ACHN (cell line): ENCODE measurements at places on chromosomes 12 and 14.

DNA sequence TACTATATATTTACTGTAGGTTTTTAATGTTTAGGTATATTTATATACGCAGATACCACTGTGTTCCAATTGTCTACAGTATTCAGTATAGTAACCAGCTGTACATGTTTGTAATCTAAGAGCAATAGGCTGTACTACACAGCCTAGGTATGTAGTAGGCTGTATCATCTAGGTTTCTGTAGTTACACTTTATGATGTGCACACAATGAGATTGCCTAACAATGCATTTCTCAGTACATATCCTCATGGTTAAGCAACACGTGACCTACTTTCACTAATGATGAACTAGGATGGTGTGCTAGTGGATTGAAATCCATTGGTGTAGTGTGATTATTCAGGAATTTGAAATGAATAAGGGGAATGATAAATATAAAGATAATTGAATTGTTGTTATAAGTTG is 77.7 kb downstream of the ETNK1 start:
- no peak for DNase-seq

- no peak for DNase-seq
Measured at GRCh38 chr12:96606644-96607043, 117.3 kb downstream of the CFAP54 start.

DNA sequence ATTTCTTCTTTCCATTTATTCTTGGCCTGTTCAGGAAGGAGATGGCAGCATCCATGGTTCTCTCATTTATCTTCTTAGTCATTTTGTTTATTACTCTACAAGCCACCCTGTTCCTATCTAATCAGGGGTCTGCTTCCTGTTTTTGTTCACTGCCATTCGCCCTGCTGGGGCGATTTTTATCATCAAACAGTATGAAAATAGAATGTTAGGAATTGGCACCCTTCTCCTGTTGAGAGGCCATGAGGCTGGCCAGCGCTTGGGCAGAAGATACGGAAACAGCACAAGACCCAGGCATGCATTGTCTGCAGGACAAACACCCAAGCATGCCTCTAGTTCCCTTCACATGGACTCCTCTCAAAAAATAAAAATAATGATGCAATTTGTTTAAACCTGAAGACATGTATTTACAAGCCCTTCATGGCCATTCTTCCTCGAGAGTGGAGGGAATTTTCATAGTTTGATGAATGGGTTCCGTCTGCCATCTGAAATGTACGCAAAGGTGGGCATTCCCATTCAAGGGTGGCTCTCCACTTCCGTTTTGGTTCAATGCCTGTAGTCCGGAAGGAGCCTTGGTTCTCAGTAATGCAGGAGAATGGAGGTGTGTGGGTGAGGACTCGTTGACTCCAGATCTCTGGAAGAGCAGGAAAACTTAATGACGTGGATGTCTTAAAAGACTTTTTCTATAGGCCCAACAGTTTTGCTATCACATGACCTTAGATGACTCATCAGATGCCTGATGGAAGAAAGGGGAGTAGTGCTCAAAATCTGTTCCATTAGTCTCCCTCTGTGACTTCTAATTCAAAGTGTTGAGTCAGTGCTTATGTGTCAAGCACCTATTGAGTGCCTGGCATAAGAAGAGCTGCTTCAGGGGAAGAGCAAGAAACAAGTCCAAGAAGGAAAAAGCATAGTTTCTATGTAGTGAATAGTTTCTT is 252.4 kb upstream of the TBX3 start:
- DNase-seq: no peak

DNA sequence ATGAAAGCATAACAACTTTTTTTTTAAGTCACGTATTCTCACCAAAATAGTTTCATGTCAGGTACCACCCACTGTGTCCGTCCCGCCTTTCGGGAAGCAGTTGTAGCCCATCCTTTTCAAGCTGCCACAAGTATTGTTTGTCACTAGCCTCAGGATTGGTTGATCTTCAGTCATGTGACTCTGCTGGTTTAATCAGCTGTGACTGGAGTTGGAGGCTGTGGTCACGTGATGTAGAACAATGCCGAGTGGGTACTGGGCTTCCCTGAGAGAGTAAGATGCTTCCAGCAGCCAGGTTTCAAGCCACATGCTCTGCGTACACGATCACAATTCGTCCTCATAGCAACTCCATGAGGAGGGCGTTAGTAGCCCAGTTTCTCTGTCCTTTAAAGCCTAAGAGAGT is 83.0 kb upstream of the WSCD2 start:
- no peak for DNase-seq

DNA sequence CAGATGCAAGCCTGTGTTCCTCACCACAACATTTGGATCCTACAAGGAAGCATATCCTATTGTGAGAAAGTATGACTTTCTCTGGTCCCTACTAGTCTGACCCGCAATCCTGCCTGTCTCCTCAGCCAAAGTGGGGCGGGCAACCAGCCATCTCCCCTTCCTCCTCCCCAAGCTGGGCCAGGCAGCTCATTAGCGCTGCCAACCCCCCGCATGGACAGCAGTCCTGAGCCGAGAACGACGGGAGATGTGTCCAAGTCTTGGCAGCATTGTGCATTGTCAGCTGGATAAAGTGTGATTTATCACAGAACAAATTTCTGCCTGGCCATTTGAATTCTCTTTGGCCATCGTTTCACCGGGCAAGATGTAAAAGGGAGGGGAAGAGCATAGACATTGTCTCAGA is 139.4 kb downstream of the SLC15A4 start:
- DNase-seq: no peak

DNA sequence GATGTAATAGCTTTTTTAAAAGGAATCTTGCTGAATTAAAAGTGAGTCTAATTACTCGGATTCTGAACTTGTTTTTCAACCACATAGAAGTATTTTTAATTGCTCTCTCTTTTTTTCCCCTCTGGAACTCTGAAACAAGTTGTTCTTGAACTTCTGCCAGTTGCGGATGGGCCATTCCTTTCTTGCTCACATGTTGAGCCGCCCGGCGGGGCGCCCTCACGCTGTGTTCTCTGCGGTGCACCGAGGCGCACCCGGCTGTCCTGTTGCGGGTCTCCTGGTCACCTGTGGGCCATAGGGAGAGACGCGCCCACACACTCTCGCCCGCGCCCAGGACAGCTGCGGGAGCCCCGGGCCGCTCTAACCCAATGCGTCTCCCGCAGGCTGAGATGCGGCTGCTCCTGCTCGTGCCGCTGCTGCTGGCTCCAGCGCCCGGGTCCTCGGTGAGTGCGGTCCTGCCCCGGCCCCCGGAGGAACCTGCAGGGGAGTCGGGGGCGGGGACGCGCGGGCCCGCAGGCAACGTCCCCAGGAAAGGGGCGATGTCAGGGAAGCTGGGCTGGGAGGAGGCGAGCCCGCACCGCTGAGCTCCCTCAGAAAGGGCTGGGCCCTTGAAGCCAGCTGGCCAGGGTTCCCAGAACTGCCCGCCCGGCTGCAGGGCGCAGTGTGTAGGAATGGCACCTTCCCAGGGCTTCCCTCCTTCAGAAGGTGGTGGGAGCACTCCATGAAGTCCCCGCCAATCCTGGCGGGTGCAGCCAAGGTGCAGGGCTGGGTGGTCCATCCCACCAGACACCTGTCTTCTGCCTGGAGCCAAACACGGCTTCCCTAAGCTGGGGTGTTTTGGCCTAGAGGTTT is 2.3 kb downstream of the PAPLN start:
- DNase-seq: peak; percentile 20

DNA sequence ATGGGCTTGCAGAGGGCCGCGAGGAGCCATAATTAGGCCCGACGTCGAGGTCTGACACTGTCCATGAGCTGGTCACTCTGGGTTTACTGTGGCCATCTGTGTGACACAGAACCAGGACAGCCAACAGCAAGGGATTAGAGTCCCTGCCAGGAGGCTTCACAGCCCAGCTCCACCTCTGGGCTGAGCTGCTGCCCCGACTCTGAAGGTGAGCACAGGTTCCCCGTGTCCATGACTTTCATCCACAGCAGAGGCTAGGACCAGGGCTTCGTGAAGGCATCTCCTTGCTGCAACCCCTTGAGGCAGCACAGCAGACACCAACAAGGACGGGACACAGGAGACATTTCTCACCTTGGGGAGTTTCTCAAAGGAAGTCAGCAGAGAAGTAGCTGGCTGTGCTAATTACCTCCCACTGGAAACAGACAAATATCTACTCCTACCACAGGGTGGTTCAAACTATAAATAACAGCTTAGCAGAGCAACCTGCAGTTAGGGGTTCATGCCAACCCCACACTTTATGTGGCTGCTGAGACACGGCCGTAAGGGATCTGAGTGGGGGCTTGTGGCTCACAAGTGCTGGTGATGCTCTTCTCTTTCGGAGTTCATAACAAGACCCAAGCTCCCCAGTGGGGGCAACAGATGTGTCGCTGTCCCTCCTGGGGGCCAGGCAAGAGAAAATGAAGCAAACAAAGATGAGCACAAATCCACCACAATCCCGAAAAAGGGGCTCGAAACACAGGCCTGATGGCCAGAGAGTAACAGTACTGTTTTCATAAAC is 29.2 kb downstream of the ZFYVE21 start:
- no peak for DNase-seq

GRCh38 chr14:94394025-94394493 is 5.7 kb upstream of the SERPINA1 start:
- no peak for DNase-seq

DNA sequence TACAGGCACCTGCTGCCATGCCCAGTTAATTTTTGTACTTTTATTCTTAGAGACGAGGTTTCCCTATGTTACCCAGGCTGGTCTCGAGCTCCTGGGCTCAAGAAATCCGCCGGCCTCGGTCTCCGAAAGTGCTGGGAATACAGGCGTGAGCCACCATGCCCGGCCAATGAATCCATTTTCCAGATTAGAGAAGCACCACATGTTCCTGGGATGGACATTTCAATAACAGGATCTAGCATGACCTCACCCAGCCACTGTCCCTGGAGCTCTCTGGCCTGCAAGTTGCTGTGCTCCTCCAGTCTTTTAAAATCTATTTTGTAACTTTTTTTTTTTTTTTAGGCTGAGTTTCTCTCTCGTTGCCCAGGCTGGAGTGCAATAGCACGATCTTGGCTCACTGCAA is 2.2 kb downstream of the GPR132 start:
- no peak for DNase-seq

DNA sequence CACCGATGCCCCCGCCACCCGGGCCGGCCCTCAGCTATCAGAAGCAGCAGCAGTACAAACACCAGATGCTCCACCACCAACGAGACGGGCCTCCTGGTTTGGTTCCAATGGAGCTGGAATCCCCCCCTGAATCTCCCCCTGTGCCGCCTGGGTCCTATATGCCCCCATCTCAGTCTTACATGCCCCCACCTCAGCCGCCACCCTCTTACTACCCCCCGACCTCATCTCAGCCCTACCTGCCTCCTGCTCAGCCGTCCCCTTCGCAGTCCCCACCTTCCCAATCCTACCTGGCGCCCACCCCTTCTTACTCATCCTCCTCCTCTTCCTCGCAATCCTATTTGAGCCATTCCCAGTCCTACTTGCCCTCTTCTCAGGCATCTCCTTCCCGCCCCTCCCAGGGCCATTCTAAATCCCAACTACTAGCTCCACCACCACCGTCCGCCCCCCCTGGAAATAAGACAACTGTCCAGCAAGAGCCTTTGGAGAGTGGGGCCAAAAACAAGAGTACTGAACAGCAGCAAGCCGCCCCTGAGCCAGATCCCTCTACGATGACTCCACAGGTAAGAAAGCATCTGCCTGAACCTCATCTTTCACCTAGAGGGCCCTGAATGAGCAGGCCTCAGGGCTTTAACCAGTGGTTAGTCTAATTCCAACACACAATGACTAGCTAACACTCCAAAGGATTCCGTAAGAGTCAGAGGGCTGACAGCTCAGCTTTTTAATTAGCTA is 851 bp downstream of the YLPM1 start:
- DNase-seq: no peak

- DNase-seq: peak; percentile 37
Measured at GRCh38 chr14:103994535-103995184, 52.3 kb upstream of the RD3L start.
